ENCODE measurements at places on chromosomes 3 and 15. TPM values are rescaled to one million over a fixed set of nuclear protein-coding genes. Genes with fewer than 3 reads are reported as not detected.
A peak's percentile ranks its signal among the peaks of the same experiment; 100 is the strongest.

Gene PLA2G4E
- not detected for polyA plus RNA-seq

Gene GOLGA8M
- polyA plus RNA-seq, result 0.76 TPM

Gene PPP2R3A
- 0.09 TPM for polyA plus RNA-seq

DNA sequence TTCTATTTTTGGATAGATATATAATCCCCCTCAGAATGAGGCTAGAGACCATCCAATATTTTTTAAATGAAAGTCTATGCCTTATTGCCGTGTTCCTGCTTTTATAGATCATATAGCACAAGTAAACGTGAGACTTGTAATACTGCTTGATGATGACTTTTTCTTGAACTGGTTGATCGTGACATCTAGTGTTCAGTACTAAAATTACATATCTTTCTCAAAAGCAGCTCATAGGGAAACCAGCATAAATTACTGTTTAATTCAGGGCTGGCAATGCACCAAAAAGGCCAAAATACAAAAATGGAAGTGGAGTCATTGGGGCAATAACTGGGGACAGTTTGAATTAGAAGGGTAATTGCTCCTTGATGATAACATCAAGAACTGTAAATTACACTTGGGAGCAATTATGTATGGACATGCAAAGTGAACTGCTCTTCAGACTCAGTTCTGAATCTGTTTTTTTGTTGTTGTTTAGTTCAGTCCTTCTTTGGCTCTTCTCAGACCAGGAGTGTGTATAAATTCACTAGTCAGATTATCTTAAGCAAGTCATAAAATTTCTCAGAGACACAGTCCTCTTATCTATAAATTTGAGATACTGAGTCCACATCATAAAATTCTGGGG, 325.3 kb downstream of the THSD4 start:
- no peaks in the 10 kb centered on the region for H3K4me1 ChIP-seq
- DNase-seq, result peak; percentile 3
- H3K27me3 ChIP-seq, result peaks cover 12% of the 10 kb centered on the region
- H3K27ac ChIP-seq, result no peak overlapping the region
- no peak overlapping the region for H3K4me3 ChIP-seq
- H3K36me3 ChIP-seq, result no peaks in the 10 kb centered on the region

DNA sequence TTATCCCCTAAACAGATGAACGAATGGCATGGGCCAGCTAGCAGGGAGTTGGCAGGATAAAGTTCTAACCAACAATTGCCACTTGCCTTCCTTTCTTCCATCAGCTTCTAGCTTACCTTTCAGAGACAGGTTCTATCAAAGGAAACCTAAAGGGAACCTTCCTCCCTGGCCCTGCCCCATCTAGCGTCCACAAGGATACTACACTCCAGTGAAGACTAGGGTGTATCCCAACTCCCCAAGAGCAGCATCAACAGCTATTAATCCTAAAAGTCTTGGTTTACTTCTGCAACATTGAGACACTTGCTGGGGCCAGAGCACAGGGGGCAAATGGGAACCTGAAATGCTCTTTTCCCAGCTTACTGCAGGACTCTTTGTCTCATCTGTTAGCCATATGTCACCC, 37.0 kb upstream of the TMC3 start:
- DNase-seq, result no peak
- peaks cover 19% of the 10 kb centered on the region for H3K27me3 ChIP-seq
- no peak overlapping the region for H3K4me3 ChIP-seq

DNA sequence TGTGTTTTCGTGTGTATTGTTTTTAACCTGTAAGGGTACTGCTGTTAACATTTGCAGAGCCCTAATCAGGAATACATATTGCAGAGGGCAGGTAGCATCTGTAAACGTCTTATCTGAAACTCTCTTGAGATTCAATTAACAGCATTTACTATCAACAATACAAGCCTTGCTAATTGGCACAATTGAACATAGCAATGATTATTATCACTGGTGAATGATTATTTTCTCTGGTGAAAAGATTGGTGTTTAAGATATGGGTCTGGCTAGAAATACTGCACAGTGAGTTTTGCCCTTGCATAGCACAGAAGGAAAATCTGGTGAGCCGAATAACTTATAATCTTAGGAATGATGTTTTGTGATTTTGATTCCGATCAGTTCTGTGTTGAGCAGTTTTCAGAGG, 5.9 kb upstream of the CNTN4 start:
- H3K4me3 ChIP-seq, result no peak overlapping the region
- H3K36me3 ChIP-seq, result peaks cover 3% of the 10 kb centered on the region

GRCh38 chr3:79012946-79013362, 754.8 kb downstream of the ROBO1 start:
- no peak for DNase-seq
- no peaks in the 10 kb centered on the region for H3K36me3 ChIP-seq
- H3K4me3 ChIP-seq, result no peak overlapping the region
- no peaks in the 10 kb centered on the region for H3K27me3 ChIP-seq
- no peaks in the 10 kb centered on the region for H3K4me1 ChIP-seq

DNA sequence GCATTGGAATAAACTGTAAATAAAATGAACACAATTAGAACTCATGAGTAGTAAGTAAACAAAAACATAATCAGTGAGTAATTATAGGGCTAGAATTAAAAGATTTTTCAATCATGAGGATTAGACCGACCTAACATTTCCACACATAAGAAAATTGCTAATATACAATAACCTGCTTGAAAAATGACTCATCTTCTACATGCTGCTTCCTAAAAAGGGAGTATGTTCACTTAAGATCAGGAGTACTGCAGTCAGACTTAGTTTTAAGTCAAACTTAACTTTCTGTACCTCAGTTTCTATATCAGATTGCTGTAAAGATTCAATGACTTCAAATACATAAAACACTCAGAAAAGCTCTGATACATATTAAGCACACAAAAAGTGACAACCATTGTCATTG, 22.6 kb upstream of the NEK10 start:
- peaks cover 28% of the 10 kb centered on the region for H3K36me3 ChIP-seq
- H3K4me1 ChIP-seq, result no peaks in the 10 kb centered on the region
- DNase-seq, result no peak
- no peaks in the 10 kb centered on the region for H3K27me3 ChIP-seq
- no peak overlapping the region for H3K4me3 ChIP-seq

DNA sequence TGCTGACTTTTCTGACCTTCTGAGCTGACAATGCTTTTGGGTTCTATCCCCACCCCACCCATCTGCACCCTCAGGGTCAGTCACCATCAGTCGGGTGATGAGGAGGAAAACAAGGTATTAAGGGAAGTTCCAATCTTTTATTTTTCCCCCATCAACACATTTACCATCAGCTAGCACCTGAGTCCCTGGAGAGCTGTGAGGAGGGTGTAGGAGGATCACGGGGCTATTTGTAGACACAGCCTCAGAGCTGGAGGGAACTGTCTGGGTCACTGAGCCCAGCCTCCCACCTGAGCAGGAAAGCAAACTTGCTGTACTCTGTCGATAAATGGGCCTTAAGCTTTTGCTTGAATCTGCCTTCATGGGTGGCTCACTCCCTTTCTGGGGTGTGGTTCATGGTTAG, 24.8 kb upstream of the ZFAND6 start:
- H3K27me3 ChIP-seq, result peaks cover 2% of the 10 kb centered on the region
- no peak overlapping the region for H3K27ac ChIP-seq
- no peak overlapping the region for H3K4me3 ChIP-seq
- no peaks in the 10 kb centered on the region for H3K36me3 ChIP-seq

DNA sequence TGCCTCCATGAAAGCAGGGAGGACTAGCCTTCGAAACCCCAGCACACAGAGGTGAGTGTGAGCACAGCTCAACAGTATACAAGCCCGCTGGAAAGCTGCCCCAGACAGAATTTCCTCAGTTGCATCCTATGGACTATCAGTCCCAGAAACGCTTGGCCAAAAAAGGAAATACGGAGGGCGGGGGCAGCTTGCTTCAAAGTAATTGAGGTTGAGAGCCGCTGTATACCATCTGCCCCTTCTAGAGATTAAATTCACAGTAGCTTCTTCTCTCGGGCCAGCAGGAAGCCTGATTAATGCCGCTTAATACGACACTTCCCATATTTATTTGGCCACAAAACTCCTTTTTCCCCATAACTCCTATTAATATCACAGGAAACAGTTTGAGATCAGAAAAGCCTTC, 88.7 kb downstream of the LIPC start:
- H3K4me3 ChIP-seq, result peak overlapping the region; percentile 49
- peaks cover 24% of the 10 kb centered on the region for H3K27me3 ChIP-seq
- peaks cover 62% of the 10 kb centered on the region for H3K4me1 ChIP-seq
- DNase-seq, result no peak
